ENCODE measurements at places on chromosomes 4 and X.

GRCh38 chr4:83568062-83568461 lies 32.2 kb downstream of the GPAT3 start:
- DNase-seq, result no peak

- DNase-seq, result no peak
Observed at GRCh38 chr4:181224852-181225251, 1018.4 kb upstream of the TENM3 start.

- DNase-seq, result no peak
Observed at GRCh38 chr4:15010038-15010585, 7.8 kb downstream of the CPEB2 start.

- no peak for DNase-seq
Observed at GRCh38 chr4:58551676-58552075, 1441.5 kb upstream of the IGFBP7 start.
